ENCODE measurements at places on chromosomes 7 and 10. TPM values are rescaled to one million over a fixed set of nuclear protein-coding genes. Genes with fewer than 3 reads are reported as not detected.

TRPV5 gene
- not detected for total RNA-seq

MLXIPL gene
- 1.3 TPM for total RNA-seq

PSMG3 gene
- total RNA-seq, result 115 TPM

CRPPA gene
- total RNA-seq, result 0.79 TPM

CALML3 gene
- not detected for total RNA-seq

GPR85 gene
- not detected for total RNA-seq

DRGX gene
- not detected for total RNA-seq

GHRHR gene
- not detected for total RNA-seq

ATRNL1 gene
- 0.30 TPM for total RNA-seq

HHEX gene
- 15.9 TPM for total RNA-seq

UNCX gene
- total RNA-seq, result not detected

DMTF1 gene
- total RNA-seq, result 19.2 TPM

GRID2IP gene
- total RNA-seq, result 0.01 TPM

OPN4 gene
- not detected for total RNA-seq

PLOD3 gene
- 74.4 TPM for total RNA-seq

PDE6C gene
- total RNA-seq, result not detected

TBX20 gene
- 2.4 TPM for total RNA-seq

UBN2 gene
- total RNA-seq, result 2.8 TPM

CPA5 gene
- not detected for total RNA-seq

PNLIP gene
- not detected for total RNA-seq

BICC1 gene
- 30.1 TPM for total RNA-seq

ADARB2 gene
- not detected for total RNA-seq

NRP1 gene
- 91.9 TPM for total RNA-seq

NEURL1 gene
- 0.21 TPM for total RNA-seq

ASIC3 gene
- total RNA-seq, result 12.8 TPM

GJD4 gene
- not detected for total RNA-seq

NRG3 gene
- total RNA-seq, result not detected

PLEKHS1 gene
- not detected for total RNA-seq

C1QL3 gene
- total RNA-seq, result not detected

CRYGN gene
- not detected for total RNA-seq

CCL26 gene
- total RNA-seq, result 14.5 TPM

IFIT2 gene
- total RNA-seq, result 4.9 TPM

EPHA1 gene
- not detected for total RNA-seq

SEC23IP gene
- total RNA-seq, result 50.0 TPM

CPXM2 gene
- total RNA-seq, result not detected

ENTPD1 gene
- not detected for total RNA-seq

HOXA5 gene
- total RNA-seq, result 6.6 TPM

NPC1L1 gene
- total RNA-seq, result 0.07 TPM

COL28A1 gene
- total RNA-seq, result 0.33 TPM

GPC2 gene
- total RNA-seq, result 0.67 TPM

MYO1G gene
- 0.09 TPM for total RNA-seq

PNLIPRP2 gene
- total RNA-seq, result 0.09 TPM

RAMP3 gene
- not detected for total RNA-seq

PRPS1L1 gene
- total RNA-seq, result not detected

RUFY2 gene
- 6.9 TPM for total RNA-seq

CD36 gene
- not detected for total RNA-seq

VWDE gene
- total RNA-seq, result 0.31 TPM

H2BK1 gene
- total RNA-seq, result not detected

ZNF487 gene
- total RNA-seq, result 5.8 TPM

MMD2 gene
- not detected for total RNA-seq

AHR gene
- 15.4 TPM for total RNA-seq

CPED1 gene
- not detected for total RNA-seq

ZNF107 gene
- total RNA-seq, result 3.9 TPM

CCDC201 gene
- total RNA-seq, result not detected

C10orf62 gene
- 0.12 TPM for total RNA-seq

DDC gene
- total RNA-seq, result 1.6 TPM

ERVW-1 gene
- total RNA-seq, result not detected

CTBP2 gene
- total RNA-seq, result 101 TPM

SRRT gene
- 158 TPM for total RNA-seq

Measured in A549 treated with CpdA at 1 μM for 4 hours (cell line).